ENCODE measurements at places on chromosomes 5 and 9.

GRCh38 chr5:72653586-72653985 is 146.4 kb upstream of the ZNF366 start:
- DNase-seq: no peak

DNA sequence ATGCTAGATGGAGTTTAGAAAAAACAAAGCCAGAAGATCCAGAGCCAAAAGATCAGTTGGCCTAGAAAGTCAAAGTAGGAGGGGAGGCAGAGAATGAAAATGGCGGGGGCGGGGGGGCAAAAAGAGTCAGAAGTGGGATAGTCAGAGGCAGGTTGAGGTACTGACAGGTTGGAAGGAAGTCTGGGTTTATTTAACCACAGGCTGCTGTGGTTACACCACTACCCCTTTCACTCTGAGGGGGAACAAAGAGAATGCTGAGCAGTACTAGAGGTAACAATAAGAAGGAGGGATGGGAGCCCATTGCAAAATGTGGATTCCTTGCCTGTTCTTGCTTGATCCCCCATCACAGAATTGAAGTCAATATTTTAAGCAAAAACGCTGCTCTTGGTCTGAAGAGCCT is 111.8 kb downstream of the CAVIN4 start:
- no peak for DNase-seq

DNA sequence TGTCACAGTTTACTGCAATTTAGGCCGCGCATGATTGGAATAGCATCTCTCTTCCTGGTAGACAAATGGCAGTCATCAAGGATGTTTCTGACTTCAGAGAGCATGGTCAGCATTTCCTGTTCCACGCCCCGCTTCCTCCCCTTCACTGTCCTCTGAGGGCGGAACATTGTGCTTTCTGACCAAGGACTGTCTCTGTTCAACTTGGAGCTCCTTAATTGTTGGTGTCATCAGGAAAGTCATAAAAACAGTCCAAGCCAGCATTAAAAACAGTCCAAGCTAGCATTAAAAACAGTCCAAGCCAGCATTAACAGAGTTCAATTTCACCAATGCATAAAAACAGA is 301.3 kb upstream of the IRX4 start:
- no peak for DNase-seq

DNA sequence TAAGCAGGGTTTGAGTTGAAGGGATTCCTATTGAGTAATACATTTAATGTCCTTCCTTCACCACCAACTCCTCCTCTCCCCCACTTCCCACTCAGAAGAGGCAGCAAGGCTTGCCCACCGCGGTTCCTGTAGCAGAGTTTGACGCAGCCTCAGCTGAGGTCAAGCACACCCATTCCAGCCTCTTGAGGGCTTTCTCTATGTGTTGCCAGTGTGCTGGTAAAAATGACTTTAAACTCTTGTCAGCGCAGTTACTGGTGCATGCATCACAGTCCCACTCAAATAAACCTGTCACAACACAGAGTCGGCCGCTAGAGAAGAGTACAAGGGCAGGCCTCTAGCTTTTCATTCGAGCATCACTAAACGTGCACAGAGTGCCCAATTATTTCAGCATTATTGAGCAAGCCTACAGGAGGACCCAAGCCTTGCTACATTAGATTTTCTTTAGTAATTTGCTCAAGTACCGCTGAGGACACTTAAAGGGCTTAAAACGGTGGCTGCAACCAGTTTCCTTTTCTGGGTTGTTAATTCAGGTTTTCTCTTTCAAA is 79.6 kb downstream of the TLE4 start:
- DNase-seq: no peak

GRCh38 chr9:112104401-112104800 is 70.7 kb downstream of the SUSD1 start:
- no peak for DNase-seq

DNA sequence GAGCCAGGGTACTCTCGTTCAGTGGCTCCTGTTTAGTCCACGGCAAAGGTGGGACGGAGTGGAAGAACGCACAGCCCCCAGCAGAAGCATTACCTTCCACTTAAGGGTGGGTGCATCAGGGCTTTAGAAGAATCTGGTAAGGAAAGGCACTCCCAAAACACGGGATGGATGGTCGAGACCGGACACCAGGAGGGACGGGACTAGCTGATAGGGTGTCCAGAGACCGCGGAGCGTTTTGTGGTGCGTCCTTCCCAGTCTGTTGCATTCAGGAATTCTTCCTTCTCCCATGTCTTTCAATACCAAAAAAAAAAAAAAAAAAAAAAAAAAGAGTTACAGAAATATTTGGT is 545 bp upstream of the CTSV start:
- no peak for DNase-seq

- no peak for DNase-seq
These were observed 1111.1 kb downstream of the TAF11L14 start for GRCh38 chr5:18745042-18745987.

GRCh38 chr9:88531920-88532698 is 2.9 kb upstream of the NXNL2 start:
- no peak for DNase-seq

GRCh38 chr9:93218161-93218560 is 34.2 kb downstream of the WNK2 start:
- no peak for DNase-seq

GRCh38 chr9:78399153-78399552 is 102.2 kb downstream of the PSAT1 start:
- DNase-seq: no peak

Measured in activated CD4-positive, alpha-beta T cell treated with anti-CD3 and anti-CD28 coated beads, Interleukin-2, amount 50 U/mL, for 24 hours (primary cell).